Eye (tissue), 1 donor: ENCODE measurements at places on chromosomes 1 and 21.

DNA sequence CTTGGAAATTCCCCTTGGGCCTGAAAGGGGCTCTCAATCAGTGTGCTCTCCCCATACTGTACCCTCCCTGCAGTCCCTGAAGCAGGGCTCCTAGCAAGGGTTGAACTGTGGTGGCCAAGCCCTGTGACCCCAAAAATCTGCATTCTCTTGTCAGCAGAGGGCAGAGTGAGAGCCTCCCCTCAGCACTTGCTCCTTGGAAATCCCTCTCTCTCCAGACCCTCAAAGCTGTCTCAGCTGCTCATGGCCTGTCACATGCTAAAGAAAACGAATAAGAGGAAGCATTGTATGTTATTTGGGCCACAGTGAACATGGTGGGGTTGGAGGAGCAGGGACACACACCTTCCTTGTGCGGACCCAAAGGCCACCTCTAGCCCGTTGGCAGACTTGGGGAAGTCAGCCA is 47.2 kb upstream of the SYNC start:
- peak; percentile 20 for DNase-seq

DNA sequence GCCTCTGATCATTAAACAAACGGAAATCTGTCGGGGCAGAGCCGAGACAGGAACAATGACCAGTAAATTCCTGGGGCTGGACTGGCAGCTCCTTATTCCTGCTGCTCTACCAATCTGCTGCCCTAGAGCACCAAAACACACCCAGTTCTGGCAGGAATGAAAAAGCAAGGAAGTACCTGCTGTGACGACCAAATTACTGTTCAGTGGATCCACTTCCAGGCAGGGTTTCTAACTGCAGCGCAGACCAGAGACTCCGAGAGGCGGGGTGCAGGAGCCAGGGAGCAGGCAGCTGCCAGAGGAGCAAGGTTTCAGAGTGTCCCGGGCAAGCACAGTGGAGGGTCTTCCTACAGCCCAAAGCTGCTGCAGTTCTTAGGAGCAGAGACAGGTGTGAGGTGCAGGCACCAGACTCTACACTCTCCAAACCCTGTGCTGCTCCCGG is 32.4 kb downstream of the KANK4 start:
- DNase-seq: peak; percentile 91

DNA sequence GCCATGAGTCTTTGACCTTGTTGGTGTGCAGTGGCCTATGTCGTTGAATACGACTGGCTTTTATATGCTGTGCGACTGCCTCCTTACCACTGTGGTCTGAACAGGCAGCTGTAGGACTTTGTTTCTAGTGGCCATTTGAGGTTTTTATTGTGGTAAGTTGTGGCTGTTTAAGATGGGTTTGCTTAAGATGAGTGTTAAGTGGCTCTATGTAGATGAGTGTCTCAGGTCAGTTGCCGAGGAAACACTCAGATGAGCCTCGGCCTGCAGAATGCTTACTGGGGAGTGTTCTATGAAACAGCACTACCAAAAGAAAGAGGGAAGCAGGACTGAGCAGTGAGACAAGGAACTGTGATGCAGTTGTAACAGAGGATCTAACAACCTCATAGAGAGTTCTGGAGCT is 14.9 kb upstream of the CD1C start:
- no peak for DNase-seq

- no peak for DNase-seq
Observed at GRCh38 chr1:1354271-1355247, 3.8 kb downstream of the MXRA8 start.

GRCh38 chr1:75630998-75631397 is 20.1 kb upstream of the SLC44A5 start:
- no peak for DNase-seq

DNA sequence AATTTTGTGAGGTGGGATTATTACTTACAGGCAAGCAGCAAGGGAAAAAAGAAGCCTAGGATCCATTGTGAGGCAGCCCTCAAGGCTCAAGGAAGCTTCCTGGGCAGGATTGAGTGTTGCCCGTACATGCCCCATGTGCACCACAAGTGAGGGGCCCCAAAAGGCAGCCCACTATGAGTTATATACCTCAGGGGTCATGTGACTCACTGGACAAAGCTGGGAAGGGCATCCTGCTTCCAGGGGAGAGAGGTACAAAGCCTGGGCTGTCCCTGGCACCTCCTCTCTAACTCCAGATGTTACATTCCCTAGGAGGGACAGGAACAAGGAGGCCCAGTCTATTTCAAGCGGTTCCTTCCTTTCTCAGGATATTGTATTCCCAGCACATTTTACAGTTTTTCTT is 34.0 kb upstream of the CD1D start:
- DNase-seq: no peak

DNA sequence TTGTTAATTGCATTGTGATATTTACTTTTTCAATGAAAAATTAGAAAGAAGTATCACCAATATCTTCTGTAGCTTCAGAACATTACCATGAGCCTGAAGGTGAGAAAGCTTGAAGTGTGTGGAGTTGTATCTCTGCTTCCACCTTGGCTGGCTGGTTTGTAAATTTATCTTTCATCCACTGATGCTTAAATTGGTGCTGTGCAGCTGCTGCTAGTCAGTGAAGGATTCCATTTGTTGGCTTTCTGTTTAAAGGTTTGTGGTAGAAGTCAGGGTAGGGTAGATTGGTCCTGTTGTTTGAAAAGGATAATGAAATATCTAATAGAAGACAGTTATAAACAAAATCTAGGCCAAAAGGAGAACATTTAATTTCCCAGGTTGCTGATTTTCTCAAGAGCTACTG is 105.7 kb downstream of the C1orf21 start:
- DNase-seq: no peak

GRCh38 chr1:12144236-12144635 is 22.6 kb upstream of the TNFRSF1B start:
- DNase-seq: no peak

DNA sequence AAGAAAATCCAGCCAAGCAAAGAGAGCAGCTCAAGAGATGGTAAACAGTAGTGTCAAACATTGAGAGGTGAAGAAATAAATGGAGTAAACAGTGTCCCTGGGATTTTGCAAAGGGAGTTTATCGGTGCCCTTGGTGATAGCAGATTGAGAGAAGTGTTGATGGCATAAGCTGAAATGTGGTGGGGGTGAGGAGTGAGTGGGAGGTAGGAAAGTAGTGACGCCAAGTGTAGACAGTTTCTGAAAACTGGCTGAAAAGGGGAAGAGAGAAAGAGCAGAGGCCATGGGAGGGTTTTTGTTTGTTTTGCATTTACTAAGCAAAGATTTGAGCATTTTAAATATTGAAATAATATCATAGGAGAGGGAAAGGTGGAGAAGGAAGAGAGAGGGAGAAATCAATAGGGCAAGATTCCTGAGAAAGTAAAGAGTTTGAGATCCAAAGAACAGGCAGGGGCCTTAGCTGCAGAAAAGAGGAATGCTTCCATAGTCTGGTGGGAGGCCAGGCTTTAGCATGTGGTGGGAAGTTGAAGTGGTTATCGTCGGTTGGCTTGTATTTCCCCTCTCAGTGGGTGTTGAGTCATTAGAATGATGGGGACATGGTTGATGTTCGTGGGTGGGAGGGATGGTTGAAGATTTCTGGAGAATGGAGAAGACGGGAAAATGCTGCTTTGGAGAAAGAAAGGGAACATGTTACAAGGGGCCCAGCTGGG is 26.8 kb upstream of the RASAL2 start:
- DNase-seq: no peak

GRCh38 chr1:205068001-205068400 is 16.3 kb downstream of the TMEM81 start:
- DNase-seq: no peak

DNA sequence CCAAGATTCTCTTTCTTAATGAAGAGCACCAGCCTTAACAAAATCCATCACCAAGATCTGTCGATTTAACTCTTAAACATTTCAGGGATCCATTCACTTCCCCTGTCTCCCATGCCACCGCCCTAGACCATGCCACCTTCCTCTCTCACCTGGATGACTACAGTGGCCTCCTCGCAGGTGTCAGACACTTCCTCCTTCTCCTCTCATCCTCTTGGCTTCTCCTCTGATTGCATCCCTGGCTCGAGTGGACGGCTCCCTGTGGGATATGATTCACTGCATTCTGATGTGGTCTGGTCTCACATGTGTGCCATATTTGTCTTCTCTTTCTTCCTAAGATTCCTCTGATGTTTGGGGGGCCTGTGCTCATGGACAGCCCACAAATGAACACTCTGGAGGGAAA is 66.4 kb upstream of the KLHDC7A start:
- peak; percentile 16 for DNase-seq

GRCh38 chr1:227449741-227450441 is 113.5 kb upstream of the ZNF678 start:
- DNase-seq: no peak

- DNase-seq: peak; percentile 69
Observed at GRCh38 chr1:34870395-34870794, 10.8 kb upstream of the SMIM12 start.

DNA sequence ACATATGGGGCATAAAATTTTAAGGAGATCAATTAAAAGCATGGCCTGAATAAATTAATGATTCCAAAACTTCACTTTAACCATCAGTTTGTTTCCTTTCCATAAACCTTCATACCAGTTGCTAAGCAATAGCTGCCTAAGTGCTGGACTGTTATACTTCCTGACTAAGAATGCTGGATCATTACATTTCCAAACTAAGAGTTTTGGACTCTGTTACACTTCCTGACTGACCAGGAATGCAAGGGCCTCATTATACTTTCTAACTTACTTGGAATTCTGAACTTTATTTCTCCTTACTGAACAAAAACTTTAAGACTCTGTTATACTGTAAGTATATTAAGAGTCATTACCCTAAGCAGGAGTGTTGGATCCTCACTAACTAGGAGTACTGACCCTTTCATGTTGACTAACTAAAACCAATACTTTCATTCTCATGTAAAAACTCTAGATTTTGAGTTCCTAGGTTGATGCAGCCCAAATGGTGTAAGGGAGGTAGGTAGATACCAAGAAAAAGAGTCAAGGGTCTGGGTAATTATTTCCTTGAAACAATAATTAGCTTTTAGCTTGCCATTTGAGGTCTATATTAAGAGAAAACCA is 118.2 kb downstream of the FAF1 start:
- DNase-seq: no peak

DNA sequence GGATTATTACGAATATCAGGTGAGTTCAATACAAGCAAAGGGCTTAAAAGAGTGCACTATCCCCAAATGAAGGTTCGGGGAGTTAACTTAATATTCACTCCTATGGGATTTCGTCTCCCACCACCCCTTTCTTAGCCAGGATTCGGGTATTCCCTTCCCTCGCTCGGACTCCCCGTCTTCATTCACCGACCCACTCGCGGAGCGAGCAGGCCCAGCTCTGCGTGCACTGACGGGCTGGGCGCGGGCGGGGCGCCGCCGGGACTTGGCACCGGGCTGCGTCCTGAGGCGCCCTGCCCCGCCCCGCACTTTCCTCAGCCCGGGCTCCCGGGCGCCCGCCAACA is 7.7 kb upstream of the MPZL1 start:
- DNase-seq: no peak

- peak; percentile 32 for DNase-seq
Observed at GRCh38 chr1:107748531-107748930, 216.4 kb downstream of the VAV3 start.

DNA sequence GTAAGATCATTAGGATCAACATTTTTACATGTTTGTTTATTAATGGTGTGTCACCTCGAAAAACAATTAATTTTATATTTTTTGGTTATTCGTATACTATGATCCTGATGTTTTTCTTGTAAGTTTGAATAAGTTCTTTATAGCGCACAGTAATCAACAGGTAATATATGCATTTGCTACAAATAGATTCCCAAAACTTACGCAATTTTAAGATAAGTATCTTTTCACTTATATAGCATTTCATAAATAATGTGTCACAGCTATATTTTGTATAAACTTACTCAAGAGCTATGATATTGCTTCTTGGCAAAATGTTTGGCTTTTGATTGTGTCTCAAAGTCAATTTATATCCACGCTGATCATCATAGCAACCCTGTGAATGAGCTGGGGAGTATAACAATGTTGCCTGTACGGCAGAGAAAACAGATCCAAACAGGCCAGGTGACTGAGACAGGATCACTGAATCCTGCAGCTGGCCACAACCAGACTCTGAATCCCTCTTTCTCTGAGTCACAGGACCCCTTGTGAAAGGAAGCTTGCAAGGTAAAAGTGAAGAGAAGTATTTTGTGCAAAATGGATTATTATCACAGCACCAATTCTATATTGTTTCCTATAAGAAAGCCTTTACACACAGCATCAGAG is 48.6 kb downstream of the GNG12 start:
- no peak for DNase-seq

GRCh38 chr1:226428348-226428747 is 20.5 kb upstream of the PARP1 start:
- no peak for DNase-seq

DNA sequence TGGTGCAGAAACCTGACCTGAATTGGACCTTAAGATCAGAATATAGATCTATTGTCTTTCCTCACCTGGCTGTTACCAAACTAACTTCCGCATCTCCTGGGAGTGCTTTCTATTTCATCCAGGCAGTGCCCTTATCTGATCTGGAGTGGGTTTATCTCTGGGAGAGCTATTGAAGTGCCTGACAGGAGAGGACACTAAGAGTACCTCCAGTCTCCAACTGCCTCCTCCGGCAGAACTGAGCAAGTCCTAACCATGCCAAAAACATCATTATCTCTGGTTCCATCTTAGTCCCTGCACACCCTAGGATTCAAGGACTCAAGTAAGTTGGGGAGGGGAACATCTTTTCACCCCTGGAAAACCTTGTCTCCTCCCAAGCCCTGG is 12.4 kb upstream of the KCNJ15 start:
- DNase-seq: no peak

DNA sequence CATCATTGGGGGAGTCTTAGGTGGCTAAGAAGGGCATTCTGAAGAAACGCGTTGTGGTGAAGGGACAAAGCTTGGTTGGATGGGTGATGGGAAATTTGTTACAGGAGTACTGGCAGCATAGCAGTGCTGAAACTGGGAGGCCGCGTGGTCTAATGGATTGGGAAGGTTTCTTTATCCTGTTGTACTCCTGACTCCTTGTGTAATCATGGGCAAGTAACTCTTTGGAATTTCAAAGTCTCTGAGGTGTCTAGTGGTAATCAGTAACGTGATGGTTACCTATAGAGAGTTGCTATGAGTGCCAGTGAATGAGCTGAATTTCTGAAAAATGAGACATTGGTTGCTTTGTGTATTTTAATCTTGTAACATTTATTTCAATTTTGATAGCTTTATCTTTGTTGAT is 18.5 kb downstream of the DONSON start:
- DNase-seq: no peak

DNA sequence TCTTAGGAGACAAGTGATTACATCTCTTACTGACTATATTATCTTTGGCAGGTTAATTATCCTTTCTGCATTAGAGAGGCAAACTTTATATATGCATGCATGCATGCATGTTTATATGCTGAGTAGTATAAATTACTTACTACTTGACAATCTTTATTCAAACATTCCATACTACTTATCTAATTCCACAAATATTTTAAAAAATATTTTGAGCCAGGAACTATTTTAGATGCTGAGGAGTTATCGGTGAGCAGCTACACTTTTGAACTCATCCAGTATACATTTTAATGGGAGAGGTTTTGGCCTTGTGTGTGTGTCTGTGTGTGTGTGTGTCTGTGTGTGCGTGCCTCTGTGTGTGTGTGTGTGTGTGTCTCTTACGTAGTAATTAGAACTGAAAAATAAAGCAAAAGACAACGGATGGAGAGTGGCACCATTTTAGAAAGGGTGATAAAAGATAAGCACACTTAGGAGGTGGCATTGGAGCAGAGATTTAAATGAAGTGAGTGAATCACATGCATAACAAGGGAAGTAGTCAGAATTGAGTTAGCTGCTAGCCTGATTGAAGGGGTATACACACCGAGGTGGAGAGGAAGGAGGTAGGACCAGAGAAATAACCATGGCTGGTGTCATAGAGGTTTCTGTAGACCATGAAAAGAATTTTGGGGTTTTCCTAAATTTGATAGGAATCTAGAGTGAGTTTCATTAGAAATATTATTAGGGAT is 1488.4 kb downstream of the MRPL39 start:
- DNase-seq: no peak

GRCh38 chr1:73674945-73675561 is 522.9 kb downstream of the LRRIQ3 start:
- peak; percentile 21 for DNase-seq
